ENCODE measurements at places on chromosomes 13 and 19.

- peak; percentile 62 for DNase-seq
Observed at GRCh38 chr13:110108348-110109139, 198.4 kb downstream of the COL4A1 start.

DNA sequence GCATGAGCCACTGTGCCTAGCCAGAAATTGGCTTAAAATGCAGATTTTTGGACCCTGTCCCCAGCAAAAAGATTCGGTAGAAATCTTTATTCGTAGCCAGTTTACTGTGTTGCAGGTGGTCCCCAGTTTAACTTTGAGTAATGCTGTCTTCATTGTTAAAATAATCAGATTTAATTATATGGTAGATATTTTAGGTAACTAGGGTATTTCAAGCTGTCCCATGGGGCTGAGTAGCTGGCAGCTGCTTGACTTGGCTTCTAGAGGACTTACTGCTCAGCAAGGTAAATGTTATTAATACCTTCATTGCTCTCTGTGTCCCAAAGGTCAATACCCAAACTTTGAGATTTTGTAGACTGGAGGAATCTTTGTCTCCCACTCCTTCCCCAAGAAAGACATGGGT, 21.1 kb downstream of the LSM14A start:
- DNase-seq: no peak

DNA sequence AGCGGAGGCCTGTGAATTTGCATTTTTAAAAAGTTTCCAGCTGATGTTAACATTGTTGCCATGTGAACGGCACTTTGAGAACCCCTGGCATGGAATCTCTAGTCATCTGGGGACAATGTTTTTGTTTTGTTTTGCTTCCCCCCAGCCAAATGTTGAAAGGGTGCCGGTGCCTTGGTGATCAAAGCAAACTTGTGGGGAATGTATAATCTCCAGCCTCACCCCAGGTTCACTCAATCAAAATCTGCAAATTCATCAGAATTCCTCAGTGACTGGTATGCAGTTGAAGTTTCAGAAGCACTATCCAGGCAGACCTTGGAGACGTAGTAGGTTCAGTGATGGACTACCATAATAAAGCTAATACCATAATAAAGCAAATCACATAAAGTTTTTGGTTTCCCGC, 428.7 kb downstream of the MYO16 start:
- DNase-seq: no peak

DNA sequence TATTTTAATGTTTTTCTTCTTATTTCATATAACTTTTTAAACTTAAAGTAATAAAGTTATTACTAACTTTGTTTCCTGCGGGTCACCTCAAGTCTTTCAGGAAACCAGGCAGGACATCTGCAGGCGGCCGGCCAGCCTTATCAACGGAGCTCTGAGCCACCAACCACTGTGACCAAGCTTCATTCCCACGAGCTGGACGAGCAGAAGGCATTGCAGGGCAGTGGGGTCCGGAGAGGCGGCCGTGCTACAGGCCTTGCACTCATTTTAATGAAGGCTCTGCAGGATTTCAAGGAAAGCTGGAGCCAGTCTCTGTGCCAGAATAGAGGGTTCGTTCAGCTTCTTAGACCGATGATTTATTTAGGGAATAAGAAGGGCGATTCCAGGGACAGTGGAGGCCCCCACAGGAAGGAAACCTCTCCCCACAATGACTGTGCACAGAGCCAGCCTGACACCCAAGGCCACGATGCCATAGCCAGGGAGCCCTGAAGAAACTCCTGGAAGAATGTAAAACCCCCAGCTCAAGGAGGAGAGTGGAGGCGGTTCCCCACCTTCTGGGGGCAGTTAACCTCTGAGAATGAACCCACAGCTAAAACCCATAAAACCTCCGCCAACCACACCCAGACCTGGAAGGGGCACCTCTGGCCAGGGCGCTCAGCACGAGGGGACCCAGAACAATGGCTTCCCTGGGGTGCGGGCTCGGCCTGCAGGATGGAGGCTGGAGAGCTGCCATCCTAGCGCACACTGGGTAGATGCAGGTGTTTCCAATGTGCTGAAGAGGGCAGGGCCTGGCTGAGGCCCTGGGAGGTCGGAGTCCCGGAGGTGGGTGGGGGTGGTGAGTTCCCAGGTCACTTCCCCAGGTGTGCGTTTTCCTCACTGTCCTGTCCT, 75.0 kb downstream of the RASA3 start:
- DNase-seq: no peak

DNA sequence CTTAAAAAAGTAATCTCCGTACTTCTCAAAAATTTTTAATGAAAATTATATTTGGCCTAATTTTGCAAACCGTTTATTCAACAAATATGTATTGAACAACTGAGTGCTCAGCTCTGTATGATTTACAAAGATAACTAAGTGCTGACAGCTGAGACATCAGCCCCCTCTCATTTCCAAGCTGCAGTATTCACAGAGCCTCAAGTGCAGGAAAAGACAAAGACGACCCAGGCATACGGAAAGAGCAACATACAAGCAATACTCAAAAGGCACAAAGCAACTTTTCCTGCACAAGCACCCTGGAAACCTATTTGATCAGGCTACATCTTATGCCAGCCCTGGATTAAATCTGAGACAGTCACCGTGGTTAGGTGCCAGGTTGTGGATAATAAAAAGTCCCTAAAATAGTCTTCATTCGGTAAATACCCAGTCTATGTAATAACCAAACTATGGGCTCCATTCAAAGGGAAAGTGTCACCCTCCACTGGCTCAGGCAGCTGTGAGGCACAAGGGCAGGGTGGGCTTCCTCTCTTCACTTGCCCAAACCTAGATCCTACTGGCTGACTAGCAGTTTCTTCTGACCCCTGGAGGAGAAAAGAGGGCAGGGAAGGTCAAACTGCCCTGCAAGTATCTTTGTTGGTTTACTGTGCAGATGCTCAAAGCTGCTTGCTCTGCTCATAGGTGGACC, 65.5 kb downstream of the TBC1D4 start:
- no peak for DNase-seq

DNA sequence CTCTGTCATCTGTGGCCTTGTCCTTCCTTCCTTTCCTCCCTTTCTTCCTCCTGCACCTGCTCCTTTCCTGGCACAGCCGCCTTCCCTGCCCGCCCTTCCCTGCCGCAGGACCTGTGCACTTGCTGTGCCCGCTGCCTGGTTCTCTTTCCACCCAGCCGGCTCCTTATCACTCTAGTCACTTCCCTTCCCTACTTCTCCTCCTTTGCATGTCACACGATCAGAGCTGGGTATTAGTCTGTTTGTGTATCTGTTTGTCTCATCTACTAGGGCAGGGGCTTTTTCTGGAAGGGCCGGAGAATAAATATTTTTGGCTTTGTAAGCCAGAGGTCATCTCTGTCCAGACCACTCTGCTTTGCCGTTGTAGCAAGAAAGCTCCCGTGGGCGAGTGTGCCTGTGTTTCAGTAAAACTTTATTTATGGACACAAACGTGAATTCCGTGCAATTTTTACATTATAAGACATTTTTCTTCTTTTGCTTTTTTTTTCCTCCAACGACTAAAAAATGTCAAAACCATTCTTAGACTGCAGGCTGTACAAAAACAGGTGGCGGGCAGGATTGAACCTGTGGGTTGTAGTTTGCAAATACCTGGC, 6.1 kb downstream of the KDM4B start:
- DNase-seq: no peak

DNA sequence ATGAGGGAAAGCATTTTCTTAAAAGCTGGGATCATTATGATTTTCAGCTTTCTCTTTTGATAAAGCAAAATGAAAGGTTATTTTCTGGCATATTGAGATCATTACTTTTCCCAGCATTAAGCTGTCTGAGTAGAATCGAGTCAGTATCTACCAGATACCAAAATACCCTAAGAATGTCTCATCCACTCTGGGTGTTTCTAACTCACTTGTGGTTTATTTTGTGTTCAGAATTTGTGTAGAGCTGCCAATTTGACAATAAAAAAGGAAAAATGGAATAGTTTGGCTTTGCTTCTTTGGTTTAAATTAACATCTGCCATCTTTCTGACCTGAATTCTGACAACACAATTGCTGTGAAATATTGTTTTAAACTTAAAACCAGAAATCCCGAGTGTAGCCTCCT, 438.7 kb upstream of the ARGLU1 start:
- DNase-seq: no peak

- DNase-seq: no peak
Observed at GRCh38 chr13:111975539-111976473, 91.1 kb upstream of the SOX1 start.

GRCh38 chr19:13838435-13839129, 38.4 kb upstream of the NANOS3 start:
- DNase-seq: no peak

GRCh38 chr13:106533101-106533942, 2.1 kb downstream of the EFNB2 start:
- peak; percentile 58 for DNase-seq

GRCh38 chr19:31560086-31561060, 211.1 kb upstream of the TSHZ3 start:
- no peak for DNase-seq

DNA sequence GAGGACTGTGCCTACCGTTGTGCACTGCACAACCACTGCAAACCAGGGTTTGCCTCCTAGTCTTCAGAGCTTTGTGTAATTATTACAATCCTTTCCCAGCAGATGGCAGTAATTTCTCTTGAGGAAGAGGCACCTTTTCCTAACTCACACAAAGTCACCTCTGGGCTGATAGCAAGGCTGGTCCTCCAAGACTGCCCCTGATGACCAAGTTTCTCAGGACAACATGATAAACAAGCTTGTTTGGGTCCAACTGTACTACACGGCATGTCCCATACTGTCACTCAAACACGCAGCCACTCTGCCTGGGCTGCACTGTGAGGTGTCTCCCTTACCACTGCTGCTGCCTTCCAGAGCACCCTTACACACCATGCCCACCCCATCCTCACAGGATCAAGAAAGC, 39.3 kb downstream of the RFXAP start:
- peak; percentile 70 for DNase-seq

DNA sequence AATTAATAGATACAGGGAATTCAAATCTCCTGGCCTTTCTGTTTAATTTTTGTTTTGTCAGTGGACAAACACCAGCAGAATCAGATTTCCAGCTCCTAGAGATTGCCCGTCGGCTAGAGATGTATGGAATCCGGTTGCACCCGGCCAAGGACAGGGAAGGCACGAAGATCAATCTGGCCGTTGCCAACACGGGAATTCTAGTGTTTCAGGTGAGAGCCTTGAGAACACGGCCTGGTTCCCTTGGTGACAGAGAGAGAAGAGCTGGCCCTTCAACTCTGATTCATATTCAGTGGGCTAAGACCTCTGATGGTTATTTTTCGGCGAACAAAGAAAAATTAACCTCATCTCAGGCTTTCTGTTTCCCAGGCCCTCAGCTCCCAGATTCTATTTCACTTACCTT, 191.3 kb downstream of the STK24 start:
- DNase-seq: no peak

- no peak for DNase-seq
Observed at GRCh38 chr19:44260695-44261446, 1.2 kb downstream of the ZNF233 start.

- DNase-seq: peak; percentile 33
Observed at GRCh38 chr13:42110410-42111155, 62.1 kb downstream of the DGKH start.

DNA sequence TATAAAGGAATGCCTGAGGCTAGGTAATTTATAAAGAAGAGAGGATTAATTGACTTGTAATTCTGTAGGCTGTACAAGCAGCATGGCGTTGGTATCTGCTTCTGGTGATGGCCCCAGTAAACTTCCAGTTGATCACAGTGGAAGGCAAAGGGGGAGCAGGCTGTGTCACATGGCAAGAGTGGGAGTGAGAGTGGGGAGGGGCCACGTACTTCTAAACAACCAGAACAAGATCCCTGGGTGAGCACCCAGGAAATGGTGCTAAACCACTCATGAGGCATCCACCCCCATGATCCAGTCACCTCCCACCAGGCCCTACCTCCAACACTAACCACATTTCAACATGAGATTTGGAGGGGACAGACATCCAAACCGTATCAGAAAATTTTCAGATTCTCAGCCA, 3.0 kb upstream of the RNF113B start:
- DNase-seq: no peak

DNA sequence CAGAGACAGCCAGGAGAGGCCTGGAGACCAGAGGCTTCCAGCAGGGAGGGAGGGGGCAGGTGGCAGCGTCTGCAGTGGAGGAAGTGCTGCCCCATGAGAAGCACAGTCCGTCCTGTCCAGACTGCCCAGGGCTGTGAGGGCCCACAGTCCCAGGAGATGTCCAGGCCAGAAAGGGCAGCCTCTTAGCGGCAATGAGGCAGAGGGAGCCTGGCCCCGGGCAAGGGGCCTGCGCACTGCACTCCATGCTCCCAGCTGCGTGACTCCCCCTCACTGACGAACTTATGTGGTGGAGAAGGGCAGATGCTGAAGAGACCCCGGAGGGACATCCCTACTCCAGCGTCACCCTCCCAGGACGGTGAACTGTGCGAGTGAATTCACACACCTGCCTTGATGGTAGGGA, 115.3 kb downstream of the SOX1 start:
- no peak for DNase-seq

DNA sequence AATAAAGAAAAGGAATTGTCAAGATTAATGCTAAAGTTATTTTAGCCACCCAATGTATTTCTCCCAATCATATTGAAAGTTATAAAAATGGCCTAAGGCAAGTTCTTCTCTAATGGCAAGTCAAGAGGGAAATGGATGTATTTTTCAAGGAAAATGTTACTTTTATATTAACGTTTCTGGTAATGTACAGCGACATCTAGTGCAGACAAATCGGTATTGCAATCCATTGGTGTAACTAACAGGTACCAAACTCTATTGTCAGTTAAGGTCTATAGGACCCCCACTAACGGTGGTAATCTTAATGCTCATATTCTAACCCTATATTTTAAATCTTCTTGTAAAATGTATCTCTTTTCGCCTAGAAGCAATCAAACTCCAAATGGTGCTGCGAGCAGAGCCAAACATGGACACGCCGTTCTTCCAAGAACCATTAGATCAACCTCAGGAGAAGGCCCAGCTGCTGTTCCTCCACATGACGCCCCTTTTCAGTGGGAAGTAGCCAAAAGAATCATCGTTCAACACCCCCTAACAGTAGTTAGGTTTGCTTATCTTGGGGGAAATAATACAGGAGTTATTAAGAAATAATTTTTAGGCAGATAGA, 98.5 kb upstream of the PABPC3 start:
- no peak for DNase-seq

DNA sequence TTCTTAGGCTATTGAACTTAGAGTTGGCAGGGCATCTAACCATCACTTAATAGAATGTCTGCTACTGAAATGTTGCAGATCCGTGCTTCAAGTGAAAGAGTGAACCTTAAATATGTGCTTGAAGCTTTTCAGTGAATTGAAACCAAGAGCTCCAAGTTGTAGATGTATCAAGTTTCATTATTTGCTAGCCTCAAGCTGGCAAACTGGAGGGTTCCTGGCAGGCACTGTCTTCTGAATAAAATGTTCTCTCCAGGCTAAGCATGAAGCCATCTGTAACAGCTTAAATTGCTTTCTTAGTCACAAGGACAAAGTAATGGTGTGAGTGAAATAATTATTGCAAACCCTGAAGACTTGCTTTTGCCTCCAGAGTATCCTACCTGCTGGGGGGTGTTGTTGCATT, 415.0 kb upstream of the SPRY2 start:
- no peak for DNase-seq

DNA sequence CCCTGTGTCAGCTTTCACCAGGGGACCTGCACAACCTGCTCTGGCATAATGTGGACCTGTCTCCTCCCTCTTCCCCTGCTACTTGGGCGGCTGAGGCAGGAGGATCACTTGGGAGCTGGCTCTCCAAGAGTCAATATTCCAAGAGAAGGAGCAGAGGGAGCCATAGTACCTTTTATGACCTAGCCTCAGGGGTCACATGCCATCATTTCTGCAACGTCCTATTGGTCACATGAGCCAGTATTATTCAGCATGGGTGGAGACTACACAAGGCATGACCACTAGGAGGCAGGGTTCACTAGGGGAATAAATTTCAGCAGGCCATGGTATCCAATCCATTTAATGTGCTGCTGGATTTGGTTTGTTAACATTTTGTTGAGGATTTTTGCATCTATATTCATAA, 12.0 kb upstream of the SHFL start:
- no peak for DNase-seq
